T-cell (primary cell): ENCODE measurements at places on chromosomes 7 and 10. TPM values are rescaled to one million over a fixed set of nuclear protein-coding genes. Genes with fewer than 3 reads are reported as not detected.

RNF32 gene
- total RNA-seq = 0.96 TPM

CUZD1 gene
- 1.6 TPM for total RNA-seq

ZMIZ1 gene
- total RNA-seq = 16.8 TPM

CUL2 gene
- total RNA-seq = 31.2 TPM

C10orf105 gene
- total RNA-seq = 0.15 TPM

ENKUR gene
- total RNA-seq = 0.48 TPM

FAM237B gene
- total RNA-seq = not detected

ADARB2 gene
- total RNA-seq = 0.63 TPM

PIK3CG gene
- 27.8 TPM for total RNA-seq

PPP1R9A gene
- not detected for total RNA-seq

LEP gene
- total RNA-seq = not detected

DNA sequence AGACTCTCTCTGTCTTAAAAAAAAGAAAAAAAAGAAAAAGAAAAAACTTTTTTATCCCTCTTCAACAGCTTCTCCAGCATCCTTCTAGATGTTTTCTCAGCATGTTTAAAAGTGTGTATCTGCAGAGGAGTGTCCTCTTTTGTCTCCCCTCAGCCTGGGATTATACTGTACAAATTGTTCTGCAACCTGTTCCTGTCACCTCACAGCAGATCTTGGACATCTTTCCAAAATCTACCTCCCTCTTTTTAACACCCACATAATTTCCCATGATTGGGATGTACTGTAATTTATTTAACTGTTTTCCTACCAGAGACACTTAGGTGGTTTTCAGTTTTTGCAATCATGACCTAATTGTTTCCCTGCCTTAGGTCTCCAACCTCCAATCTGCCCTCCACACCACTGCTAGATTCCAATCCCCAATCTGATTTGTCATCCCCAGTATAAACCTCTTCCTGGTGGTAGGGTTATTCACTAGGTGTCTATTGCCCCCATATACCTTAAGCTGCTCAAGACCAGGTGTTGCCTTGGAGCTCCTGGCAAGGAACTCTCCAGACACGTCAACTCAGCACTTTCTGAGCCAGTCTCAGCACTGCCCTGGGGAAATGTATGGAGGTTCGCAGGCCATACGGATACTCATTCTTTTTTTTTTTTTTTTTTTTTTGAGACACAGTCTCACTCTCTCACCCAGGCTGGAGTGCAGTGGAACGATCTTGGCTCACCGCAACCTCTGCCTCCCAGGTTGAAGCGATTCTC is 17.6 kb upstream of the DDIT4 start:
- no peak for DNase-seq

- DNase-seq = no peak
Observed at GRCh38 chr10:822661-823367, 108.7 kb downstream of the LARP4B start.

GRCh38 chr10:70604106-70604505 is 1.6 kb upstream of the PRF1 start:
- DNase-seq = no peak

DNA sequence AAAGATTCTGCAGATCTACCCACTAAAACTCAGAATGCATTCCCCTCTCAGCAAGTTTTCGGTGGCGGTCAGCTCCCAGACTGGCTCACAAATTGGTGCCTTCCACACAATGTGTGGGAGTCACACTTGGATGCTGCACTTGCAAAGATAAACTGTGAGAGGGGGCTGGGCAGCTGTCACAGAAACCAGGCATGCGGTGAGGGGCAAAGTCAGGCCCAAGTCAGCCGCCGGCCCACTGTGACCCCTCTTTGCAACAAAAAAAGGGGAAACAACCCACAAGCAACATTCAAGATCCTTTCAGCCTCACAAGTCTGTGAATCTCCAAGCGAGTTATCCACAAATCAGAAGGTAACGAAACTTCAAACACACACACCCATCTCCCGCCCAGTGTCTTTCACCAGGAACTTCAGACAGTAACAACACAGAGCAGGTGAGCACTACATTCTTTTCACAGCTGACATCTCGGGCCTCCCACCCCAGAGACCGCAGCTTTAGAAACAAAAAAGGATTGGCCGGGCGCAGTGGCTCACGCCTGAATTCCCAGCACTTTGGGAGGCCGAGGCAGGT is 32.0 kb downstream of the SNX8 start:
- no peak for DNase-seq

GRCh38 chr7:100620804-100621203 is 8.5 kb downstream of the MOSPD3 start:
- DNase-seq = no peak

DNA sequence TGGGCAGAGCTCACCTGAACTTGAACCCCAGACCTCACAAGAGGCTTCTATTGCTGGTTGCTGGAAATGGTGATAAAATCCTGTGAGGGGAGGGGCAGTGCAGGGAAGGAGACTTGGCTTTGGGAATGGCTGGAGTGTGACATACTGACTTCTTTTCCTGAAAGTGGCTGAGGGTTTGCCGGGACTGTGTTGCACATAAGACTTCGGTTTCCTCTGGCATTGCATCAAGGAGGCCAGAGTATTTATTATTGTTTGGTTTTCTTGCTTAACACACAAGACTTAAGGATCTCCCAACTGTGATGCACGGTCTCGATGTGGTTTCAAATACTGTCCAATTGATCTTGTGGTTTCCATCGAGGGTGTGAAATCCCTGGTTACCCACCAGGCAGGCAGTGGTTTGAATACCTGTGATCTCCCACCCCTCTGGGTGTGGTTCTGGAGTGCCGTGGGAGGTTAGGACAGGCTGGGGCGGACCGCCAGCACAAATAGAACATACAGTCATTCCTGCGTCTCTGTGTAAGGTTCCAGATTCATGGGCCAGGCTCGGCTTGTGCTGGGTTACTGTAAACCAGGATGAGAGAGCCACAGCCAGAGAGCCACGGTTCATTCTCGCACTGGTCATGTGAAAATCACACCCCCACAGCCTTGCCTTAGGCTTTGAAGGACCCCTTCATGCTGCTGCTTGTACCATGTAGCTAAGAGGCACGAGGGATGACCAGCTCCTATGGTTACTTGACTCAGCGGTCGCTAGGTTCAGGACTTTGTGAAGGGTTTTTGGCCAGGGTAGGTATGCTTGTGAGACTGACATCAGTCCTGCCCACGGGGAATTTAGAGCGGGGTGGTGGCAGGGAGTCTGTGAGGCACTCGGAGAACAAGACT is 39.2 kb downstream of the WBP1L start:
- no peak for DNase-seq

DNA sequence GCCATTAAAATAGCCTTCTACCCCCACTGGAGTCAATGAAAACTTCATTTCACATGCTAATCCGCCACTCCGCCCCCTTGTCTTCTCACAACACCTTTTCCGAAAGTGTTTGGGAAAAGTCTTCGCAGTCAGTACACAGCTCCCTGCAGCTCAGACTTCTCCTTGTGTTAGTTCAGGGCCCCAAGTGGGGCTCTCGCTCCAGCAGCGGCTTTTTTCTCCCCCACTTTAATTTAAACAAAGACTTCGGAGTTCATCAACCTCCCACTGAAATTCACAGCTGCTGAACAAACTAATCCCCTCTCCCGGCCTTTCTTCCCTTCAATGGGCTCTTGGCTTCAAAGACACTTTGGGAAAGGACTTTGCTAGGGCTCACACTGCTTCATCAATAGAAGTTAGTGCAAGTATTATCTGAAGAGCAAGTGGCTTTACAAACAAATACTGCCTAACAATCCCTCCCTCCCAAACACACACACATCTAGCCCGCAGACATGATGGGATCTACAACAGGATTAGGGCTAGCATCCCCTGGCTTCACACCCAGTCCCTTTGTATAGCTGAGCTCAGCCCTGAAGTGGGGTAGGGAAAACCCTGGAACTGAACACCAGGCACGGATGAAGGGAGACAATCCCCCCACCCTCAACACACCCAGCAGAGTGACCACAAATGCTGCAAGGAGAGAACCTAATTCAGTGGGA is 23.1 kb downstream of the WNT8B start:
- DNase-seq = no peak

GRCh38 chr7:102412548-102412947 is 16.4 kb downstream of the PRKRIP1 start:
- DNase-seq = no peak

- DNase-seq = no peak
Observed at GRCh38 chr7:148901178-148901577, 17.1 kb upstream of the EZH2 start.

DNA sequence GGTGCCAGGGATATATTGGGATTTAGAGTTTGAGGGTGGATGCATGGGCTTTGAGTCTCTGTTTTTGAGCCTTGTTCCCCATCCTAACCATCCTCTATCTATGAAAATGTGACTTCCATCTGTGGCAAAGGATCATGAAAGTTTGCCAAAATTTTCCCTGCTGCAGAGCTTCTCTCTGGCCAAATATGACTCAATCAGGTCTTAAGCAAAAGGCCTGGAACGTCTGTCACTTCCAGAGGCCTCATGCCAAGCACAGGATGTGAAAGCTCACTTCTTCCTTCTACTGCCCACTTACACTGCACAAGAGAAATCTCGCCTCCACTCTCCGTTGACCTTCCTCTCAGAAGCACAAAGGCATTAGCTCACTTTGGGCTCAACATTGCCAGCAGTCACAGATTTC is 696.9 kb upstream of the NRP1 start:
- no peak for DNase-seq

GRCh38 chr7:80611779-80612178 is 26.7 kb upstream of the CD36 start:
- no peak for DNase-seq

DNA sequence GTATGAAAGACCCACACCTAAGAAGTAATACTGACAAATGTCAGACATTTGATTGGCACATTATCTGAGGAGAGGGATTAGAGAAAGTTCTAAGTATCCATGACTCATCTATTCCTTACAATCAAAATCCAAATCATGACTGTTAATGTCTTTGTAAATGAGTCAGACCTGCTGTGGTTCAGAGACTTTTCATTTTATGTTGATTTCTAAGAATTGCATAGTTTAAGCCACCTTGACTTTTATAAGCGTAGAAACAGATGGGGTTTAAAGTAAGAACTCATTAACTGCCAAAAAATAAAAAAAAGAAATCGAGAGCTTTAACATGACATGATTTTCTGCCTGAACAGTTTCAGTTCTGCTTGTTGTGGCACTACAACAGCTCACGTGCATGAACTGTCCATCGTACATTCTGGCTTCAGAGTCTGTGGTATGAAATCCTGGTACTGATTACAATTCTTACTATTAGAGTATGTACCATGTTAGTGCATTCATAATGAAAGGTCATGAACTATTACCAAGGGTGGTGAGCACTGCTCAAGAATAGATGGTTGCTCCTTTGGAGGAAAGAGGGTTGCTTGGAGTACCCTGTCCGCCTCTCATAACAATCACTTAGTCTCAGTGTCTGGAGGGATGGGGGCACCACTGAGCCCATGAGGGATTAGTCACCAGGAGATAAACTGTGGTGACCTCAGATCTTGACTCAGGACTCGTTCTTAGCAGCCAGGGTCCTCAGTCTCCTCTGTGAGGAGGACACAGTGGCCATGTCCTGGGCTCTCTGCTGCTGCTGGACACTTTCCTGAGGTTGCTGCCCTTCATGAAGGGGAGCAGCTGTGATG is 42.2 kb downstream of the ACSM6 start:
- DNase-seq = no peak

DNA sequence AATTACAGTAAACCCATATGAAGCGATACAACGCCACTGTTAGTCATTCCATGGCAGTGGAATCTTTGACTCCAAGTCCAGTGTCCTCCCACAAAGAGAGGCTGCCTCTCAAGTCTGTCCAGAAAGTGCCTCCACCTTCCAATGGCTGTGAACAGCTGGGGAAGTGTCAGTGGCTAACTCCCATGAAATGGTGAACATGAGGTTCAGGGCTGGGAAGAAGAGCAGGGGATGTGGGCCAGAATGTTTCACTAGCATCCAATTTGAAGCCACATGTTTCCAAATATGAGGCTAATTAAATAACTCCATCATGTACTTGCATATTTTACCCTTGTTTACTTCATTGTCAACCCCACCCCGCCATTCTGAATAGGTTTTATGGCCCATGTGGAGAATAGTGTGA is 53.1 kb upstream of the CHST15 start:
- no peak for DNase-seq

- DNase-seq = no peak
Observed at GRCh38 chr7:116195451-116195850, 14.9 kb upstream of the TES start.

DNA sequence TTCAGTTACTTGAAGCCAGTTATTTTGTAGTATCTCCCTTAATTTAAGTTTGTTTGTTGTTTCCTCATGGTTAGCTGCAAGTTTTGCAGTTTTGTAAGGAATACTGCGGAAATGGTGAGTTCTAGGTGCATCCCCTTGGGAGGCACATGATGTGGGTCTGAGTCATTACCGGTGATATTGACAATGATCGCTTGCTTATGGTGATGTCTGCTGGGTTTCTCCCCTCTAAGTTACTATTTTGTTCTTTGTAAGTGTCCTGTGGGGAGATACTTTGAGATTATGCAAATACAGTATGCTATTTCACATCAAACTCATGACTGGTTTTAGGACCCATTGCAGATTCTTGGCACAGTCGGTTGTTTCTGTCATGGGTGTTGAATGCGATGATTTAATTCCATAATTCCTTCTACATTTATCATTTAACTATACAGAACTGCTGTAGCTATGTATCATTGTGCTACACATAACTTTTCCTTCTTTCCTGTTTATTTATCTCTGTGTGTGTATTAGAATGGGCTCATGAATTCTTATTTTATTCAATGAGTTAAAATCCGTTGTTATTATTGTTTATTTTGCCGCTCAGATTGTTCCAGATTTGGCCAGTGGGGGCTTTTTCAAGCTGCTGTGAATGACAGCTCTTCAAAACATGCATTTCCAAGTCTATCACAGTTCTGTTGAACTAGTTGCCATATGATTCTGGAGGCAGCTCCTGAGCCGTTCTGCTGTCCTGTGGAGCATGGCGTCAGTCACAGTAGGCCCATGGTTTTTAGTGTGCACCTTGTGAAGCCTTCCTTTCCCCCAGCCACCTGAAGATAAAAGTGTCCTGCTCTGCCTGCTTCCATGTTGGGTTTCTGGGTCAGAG is 18.4 kb downstream of the TSPAN14 start:
- DNase-seq = no peak

DNA sequence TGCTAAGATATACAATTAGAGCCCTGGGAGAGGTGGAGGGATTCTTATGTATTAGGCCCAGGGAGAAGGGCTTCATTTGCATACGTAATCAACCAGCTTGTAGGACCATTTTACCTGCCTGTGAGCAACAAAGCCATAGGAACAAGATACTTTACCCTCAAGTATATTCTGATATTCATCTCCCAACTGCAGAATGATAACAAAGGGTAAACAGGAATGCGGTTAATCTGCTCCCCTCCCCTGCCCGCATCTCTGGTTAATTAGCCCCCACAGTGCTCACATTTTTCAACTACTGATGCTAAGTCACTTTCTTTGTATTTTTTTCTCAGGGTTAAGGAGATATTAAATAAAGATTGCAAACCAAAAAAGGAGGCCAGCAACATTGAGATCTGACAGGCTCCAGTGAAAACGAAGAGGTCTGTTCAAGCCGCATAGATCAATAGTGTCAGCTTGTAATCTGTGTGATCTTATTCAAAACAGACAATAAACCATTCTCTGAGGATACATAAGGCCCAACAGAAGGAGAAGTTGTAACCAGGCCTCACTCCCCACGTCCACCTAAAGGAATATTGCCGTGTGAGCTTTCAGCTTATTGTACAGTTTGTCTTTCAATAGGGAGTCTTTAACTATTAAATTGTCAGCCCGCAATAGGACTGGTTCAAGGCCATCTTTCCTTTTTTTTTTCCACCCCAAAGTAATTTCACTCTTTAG is 203.4 kb downstream of the RAPGEF5 start:
- DNase-seq = no peak

- DNase-seq = no peak
Observed at GRCh38 chr10:37226524-37226923, 101.1 kb downstream of the ANKRD30A start.

GRCh38 chr7:101205901-101206664 is 5.2 kb upstream of the MOGAT3 start:
- DNase-seq = no peak
